ENCODE measurements at places on chromosomes 11 and 22.

DNA sequence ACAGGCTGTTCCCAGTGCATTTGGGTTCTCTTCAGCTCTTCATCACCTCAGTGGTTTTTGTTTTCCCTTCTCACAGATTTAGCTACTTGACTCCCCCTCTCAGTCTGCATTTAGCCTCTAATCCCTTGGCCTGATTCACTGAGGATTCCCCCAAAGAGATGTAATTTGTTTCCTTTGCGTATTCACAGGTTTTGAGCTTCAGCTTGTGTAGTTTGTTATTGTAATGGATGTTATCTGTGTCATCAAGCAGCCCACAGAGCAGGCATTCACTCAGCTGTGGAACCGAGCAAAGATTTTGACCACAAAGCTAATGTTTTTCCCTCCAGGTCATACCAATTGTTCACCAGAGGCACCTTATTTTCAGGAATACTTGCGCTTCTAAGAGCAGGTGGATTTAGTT lies 6.4 kb upstream of the ME3 start:
- DNase-seq: peak; percentile 86

DNA sequence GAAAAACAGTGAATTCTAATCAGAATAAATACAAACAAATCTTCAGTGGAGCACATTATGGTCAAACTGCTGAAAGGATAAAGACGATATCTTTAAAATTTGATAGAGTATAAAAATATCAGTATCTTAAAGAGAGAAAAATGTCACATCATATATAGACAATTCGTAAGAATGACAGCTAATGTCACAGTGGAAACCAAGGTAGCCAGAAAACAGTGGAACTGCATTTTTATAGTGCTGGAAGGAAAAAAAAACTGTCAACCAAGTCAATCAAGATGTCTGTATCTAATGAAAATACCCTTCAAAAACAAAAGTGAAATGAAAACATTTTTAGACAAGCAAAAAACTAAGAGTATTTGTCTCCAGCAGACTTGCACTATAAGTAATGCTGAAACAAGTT lies 73.4 kb upstream of the HMGXB4 start:
- DNase-seq: no peak

- no peak for DNase-seq
These were observed 19.7 kb downstream of the RAB30 start for GRCh38 chr11:83051760-83052671.

DNA sequence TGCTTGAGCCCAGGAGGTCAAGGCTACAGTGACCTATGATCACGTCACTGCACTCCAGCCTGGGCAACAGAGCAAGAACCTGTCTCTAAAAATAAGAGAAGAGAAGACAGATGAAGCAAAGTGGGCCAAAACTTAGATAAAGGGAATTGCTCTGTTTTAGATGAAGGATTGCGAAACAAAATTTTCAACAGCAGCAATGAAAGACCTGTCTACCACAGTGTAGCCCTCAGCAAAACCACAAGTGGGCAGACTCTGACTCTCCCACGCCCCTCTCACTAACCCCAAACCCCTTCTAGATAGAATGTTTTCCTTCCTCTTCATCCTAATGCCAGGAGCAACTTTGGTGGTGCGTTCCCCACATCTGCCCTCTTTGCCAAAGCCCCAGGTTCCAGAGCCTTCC lies 105.6 kb upstream of the ALDH3B2 start:
- no peak for DNase-seq

DNA sequence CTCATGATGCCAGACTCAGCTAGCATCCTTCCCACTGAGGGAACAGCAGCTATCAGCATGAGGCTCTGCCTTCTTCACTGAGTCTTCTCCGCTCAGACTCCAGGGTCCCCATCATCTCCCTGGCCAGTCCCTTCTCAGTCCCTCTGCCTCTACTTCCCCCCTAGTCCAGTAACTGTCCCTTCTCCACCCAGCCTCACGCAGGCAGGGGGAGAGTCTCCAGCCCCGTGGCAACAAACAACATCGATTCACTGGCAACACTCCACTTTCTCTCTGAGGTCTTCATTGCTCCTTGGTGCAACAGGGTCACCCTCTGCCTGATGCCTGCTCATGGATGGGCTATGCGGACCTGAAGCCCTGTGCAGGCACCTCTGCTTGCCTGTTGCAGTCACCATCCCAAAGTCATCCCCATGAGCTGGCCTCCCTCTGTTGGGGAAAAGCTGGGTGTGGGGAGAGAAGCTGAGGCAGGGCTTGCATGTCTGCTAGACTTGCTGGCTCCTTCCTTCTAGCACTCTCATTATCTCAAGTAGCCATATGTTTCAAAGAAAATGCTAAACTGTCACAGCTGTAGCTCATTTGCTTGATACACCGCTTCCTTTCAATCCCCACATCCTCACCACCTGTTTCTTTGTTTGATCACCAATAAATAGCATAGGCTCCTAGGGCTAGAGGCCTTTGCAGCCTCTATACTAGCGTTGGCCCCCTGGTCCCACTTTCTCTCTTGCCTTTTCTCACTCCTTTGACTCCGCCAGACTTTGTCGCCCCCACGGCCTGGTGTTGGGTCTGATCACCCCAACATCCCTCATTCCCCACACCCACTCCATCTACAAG lies 4.3 kb upstream of the BCR start:
- DNase-seq: no peak

DNA sequence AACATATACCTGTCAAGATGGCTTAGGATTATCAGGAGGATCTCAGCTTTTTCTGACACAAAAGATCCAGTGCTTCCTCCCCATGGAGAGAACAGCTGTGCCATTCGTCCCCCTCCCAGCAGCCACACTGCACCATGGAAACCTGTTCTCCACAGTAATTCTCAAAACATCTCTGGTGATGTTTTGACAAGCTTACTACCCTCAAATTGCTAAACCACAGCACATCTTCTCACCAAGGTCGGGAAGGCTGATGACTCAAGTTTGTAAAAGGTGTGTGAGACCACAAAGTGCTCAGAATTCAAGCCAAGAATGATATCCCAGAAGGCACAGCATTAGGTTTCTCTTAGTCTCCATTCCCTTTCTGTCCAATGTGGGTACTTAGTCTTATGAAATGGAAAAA lies 3.9 kb upstream of the RAB38 start:
- DNase-seq: peak; percentile 53

- DNase-seq: no peak
These were observed 978 bp upstream of the CLDN5 start for GRCh38 chr22:19525116-19525660.

DNA sequence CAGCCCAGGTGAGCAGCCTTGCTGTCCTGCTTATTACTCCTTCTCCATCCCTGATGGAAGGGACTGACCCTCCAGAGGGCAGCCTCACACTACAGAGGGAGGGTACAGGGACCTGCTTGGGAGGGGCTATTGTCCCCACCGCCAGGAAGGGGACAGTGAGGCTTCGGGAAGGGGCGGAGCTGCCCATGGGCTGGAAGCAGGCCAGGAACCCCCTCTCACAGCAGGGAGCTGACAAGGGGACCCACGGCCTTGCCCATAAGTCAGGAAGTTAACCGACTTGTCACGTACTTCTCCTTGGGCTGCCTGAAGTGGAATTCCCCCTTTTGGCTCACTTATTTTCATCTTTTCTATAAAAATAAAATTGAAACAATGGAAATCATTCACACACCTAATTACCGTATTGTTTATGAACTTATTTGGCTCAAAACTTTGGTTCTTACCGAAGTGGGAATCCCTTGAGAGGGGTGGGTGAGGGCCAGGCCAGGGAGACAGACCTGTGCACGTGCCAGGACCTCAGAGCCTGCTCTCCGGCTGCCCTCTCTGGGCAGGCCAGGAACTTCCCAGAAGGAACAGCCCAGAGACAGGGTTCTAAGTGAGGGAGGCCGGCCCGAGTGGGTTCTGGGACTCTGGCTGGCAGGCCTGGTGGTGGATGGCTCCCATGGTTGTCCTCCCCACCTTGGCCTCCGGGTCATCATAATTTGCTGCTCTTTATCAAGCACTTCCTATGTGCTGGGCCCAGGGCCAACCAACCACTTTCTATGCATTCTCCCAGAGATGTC lies 5.8 kb downstream of the MGAT3 start:
- DNase-seq: no peak

DNA sequence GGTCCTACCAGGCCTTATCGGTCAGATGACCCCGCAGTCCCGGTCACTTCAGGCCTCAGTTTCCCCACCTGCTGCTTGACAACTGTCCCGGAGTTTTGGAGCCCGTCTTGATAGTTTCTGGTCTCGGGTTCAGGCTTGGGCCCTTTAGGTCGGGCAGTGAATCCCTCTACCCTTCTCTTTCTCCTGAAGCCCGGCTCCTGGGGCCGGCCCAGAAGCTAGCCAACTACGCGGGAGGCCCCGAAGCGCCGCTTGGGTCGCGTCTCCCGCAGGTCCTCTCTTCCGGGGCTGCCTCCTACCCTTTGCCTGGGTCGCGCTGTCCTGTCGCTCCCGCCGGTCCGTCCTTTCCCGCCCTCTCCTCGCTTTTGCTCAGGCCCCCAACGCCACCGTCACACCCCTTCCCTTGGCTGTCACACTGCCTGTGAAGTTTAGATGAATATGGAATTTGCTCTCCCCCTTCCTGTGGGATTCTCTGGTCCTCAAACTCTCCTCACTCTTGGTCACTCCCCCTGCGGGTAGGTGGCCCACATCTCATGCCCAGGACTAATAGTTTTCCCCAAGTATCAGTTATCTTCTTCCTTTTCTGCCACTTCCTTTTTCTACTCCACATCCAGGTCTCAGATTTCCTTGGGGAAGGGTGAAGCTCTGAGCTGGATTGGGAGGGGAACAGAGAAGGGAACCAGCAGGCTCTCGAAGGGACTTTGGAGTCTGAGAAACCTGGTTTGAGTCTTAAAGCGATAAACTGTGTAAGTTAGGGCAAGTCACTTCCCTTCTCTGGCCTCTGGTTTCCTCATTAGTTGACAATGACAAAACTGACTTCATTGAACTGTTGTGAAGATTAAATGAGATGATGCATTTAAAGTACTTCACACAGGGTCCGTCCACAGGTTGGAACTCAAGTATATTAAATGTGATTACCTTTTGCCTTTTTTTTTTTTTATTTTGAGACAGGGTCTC lies 790 bp downstream of the RAB1B start:
- DNase-seq: no peak

- DNase-seq: no peak
These were observed 19.1 kb downstream of the RFPL2 start for GRCh38 chr22:32185821-32186220.

- DNase-seq: no peak
These were observed 101.9 kb downstream of the ARL14EP start for GRCh38 chr11:30424844-30425243.

- no peak for DNase-seq
These were observed 101.7 kb downstream of the MORC2 start for GRCh38 chr22:30866811-30867271.

- DNase-seq: no peak
These were observed 182.8 kb downstream of the KIRREL3 start for GRCh38 chr11:126817523-126818450.

DNA sequence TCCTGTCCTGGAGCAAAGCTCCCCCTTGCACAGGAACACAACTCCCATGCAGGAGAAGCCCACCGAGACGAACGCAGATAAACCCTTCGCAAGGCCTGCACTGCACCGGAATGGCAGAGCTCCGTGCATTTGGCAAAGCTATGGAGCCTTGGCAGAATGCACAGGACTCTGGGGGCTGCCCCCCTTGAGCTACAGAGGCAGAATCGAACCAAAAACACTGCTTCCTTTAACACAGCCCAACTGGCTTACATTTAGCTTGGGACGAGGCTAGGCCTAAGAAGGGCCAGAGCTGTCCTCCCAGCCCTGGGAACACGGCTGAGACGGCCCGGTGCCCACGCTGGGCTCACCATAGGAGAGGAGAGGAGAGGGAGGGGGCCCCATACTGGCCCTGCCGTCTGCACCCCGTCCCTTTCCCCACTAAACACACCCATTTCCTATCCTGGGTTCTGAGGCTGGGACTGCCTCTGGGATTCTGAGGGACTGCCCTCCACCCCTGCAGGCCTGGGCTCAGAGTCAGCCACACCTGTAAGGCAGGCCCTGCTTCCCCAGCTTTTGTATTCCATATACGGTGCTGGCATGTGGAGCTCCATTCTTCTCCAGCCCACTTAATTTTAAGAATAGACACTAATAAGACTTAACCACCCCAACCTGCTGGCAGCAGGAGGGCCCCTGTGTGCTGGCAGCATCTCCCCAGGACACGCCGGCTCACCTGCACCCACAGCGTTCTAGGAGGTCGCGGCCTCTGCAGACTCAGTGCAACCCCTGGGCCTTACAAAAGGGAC lies 32.9 kb downstream of the PPM1F start:
- DNase-seq: no peak

GRCh38 chr11:119126675-119127268 lies 5.4 kb downstream of the HINFP start:
- DNase-seq: no peak

GRCh38 chr11:68008381-68009337 lies 1.5 kb upstream of the ALDH3B1 start:
- no peak for DNase-seq

DNA sequence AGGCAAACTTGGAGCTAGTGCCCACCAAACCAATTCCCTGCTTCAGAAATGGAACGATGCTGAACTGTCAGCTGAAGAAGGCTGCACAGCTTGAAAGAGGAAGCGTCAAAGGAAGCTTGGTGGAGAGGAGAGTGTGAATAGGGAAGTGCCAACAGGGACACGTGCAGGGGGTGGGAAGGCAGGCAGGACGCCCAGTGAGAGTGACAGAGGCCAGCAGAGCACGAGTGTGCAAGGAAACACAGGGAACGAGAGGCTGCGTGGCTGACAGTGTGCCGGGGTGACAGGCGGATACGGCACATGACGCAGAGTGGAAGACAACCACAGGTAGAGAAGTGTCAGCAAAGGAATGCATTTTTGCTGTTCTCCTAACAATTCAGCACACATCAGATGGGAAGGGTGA lies 196.4 kb downstream of the LARGE1 start:
- no peak for DNase-seq

- no peak for DNase-seq
These were observed 103.4 kb downstream of the BRD1 start for GRCh38 chr22:49724030-49724892.

DNA sequence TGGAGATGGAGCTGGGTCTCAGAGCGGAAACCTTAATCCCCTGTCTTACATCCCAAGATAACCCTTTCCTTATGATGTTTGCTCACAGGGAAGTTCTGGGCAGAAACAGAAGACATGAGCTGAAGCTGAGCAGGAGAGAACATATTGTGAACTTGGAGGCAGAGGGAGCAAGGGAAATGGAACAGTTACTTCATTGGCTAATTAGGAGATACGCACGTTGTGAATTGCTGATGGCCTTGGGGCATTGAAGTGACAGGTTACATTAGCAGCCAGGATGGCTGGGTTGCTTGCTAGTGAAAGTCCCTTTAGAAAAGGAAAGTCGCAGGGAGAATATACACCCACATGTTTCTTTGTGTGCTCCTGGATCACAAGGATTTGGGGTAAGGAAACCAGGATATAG lies 48.7 kb downstream of the TENM4 start:
- DNase-seq: no peak
